ENCODE measurements at places on chromosomes 1 and 21.

GRCh38 chr1:31803610-31804009 is 12.2 kb downstream of the SPOCD1 start:
- no peak for DNase-seq

DNA sequence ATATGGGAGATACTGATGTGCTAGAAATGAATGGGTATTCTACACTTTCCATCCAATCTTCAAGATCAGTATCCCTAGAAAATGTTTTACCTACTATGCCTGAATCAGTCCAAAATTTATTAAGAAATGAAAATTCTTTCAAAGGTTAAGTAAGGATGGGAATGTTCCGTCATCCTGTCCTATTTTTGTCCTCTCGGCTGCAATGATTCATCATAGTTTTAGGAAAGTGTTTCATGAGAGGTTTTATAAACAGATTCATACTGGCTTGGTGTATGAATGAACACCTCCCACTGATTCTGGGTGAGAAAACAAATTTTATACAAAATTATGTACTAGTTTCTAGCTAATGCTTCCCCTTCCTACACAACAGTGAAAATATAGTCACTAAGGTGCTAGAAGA is 504.6 kb upstream of the NR5A2 start:
- DNase-seq = no peak

DNA sequence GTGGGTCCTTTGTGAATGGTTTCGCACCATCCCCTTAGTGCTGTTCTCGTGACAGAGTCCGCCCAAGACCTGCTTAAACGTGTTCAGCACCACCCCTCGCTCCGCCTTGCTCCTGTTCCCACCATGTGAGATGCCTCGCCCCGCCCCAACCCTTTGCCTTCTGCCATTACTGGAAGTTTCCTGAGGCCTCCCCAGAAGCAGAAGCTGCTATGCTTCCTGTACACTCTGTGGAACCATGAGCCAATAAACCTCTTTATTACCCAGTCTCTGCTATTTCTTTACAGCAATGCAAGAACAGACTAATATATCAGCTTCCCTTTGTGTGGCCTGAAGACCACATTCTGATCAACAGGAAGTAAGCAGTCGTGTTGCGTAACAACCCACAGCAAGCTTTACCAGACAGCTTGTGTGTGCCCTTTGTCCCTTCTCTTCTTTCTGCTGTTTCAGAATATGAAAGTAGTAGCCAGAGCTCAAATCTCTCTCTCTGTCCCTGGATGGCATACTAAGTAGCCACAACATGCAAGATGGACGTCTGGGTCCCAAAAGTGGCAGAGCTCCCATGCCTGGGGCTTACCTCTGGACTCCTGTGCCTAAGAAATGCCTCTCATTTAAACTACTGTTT is 14.1 kb downstream of the HENMT1 start:
- DNase-seq = no peak

DNA sequence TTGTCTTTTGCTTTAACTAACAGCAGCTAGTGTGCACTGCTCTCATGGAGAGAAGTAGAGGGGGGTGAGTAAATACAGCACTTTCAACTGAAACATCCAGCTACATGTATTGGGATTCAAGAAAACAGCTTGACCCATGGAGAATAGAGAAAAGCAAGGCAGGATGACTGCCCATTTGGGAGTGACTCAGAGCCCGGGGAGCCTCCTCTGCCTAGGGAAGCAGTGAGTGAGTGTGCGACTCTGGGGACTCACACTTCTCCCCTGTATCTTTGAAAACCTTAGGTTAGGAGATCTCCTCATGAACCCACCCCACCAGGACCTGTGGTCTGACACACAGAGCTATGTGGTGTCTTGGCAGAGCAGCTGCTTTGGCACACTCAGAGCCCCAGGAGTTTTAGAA is 82.0 kb upstream of the PTGFR start:
- no peak for DNase-seq

GRCh38 chr1:22626237-22627157 is 9.9 kb upstream of the C1QA start:
- DNase-seq = no peak

GRCh38 chr1:238404481-238404880 is 513.8 kb upstream of the ZP4 start:
- DNase-seq = no peak

DNA sequence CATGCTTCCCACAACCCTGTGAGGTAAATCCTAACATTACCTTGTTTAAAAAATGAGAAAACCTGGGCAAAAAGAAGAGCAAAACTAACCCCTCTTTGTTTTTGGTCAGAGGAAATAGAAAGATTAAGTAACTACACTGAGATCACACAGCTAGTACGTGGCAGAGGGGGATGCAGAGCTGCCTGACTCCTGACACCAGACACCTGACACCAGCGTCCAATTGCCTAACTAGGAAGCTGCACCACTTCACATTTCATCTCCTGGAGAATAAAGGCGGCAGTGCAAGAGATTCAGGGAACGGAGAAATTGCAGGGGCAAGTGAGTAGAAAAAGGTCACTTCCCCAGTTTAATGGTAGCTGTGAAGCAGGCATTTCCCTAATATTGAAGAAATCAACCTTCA is 229.3 kb upstream of the PTBP2 start:
- DNase-seq = no peak

GRCh38 chr1:27300341-27301051 is 21.5 kb upstream of the TMEM222 start:
- peak; percentile 85 for DNase-seq

GRCh38 chr1:221435504-221435904 is 306.4 kb downstream of the DUSP10 start:
- DNase-seq = no peak

- no peak for DNase-seq
Observed at GRCh38 chr1:2024887-2025286, 5.7 kb downstream of the GABRD start.

DNA sequence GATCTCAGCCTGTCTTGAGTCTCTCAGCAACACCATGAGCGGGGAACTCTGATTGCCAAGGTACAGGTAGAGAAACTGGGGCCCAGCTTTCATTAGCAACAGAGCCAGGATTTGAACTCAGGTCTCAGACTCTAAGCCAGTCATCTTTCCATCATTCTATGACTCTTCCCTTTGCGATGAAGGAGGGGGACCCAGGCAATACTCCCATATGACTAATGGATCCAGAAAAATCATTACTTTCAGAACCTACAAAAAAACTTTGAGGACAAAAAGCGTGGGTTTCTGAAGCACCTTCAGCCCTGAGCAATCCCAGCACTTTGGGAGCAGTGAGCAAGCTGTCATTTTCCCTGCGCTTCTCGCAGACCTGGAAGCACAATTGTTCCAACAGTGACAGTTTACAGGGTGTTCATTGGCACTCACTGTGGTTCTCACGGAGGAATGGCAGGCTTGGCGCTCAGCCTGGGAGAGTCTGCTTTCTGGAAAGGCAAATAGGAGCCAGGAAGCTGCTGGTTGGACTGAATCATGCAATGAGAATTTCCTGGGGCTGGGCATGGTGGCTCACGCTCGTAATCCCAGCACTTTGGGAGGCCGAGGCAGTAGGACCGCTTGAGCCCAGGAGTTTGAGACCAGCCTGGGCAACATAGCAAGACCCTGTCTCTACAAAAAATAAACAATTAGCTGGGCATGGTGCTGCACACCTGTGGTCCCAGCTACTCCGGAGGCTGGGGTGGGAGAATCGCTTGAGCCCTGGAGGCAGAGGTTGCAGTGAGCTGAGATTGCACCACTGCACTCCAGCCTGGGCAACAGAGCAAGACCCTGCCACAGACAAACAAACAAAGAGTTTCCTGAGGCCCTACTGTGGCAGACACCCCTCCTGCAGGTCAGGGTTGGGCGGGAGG is 40.1 kb downstream of the SLC2A7 start:
- no peak for DNase-seq

DNA sequence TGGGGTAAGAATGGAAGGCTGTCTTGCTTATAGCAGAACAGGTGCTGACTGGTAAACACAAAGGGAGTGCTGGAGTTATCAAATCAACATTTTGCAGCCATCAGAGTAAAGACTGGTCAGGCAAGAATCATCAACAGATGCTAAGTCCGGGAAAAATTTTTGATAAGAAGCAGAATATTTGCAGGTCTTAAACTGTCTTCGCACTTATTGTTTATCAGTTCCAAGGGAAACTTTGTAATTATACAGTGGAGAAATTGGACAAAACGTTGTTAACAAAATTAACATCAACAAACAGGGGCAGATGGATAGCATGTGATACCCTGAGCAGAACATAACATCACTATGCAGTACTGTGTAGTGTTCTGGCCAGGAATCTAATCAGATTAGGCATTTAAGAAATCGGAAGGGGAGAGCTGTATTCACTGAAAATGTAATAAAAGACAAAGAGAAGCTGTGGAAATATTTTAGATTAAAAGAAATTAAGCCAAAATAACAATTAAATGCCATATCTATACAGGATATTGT is 127.1 kb downstream of the DAB1 start:
- no peak for DNase-seq

DNA sequence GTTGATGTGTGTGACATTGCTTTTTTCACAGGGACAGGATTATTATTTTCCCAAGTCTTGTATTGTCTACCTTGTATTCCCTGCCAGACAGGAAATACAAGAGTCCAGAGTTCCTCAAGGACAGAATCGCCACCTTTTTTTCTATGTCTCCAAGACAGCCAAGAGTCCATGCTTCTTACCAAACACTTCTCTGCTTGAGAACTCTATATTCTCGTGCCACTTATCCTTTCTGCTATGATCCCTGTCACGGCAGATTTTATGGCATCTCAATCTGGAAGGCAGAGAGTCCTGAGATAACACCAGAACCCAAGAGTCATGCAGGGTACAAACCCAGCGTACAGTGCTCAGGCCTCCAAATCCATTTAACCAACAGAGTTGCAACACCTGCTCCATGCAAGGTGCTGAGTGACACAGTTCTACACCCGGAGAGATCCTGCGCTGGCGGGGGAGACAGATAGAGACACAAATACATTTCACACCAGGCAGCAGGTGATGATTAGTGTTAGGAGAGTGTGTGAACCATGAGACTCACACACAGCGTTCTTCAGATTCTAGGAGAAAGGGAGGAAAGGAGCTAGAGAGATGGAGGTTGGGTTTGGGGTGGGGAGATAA is 107.6 kb downstream of the NAV1 start:
- no peak for DNase-seq

DNA sequence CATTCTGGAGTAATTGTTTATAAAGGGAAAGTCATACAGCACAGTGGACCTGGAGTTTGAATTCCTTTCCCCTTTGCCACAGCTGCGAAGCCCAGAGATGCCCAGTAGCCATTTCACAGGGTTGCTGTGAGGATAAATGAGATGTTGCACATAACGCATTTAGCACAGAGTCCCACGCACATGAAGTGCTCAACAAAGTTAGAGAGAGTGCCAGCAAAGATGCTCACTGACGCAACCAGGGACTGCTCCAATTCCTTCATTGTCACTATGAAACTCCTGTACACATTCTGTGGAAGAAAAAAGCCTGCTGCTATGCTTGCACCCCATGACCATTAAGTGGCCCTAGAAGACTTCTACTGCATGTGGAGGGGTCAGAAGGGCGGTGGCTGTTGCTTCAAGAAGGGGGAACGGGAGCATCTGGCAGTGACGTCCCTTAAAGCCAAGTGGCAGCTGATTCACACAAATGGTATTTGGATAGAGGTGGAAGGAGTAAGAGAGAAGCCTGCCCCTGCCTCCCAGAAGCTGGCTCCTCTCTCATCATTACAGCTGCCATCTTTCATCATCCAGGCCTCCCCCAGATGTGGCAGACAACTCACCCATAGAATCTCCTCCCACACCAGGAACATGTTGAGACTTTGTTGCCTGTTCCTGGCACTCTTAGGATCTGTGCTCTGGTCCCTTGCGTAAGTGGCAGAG is 26.5 kb upstream of the VAV3 start:
- DNase-seq = no peak

- no peak for DNase-seq
Observed at GRCh38 chr1:82858031-82858430, 1057.3 kb downstream of the ADGRL2 start.

GRCh38 chr1:229514578-229515275 is 6.6 kb upstream of the NUP133 start:
- peak; percentile 53 for DNase-seq

DNA sequence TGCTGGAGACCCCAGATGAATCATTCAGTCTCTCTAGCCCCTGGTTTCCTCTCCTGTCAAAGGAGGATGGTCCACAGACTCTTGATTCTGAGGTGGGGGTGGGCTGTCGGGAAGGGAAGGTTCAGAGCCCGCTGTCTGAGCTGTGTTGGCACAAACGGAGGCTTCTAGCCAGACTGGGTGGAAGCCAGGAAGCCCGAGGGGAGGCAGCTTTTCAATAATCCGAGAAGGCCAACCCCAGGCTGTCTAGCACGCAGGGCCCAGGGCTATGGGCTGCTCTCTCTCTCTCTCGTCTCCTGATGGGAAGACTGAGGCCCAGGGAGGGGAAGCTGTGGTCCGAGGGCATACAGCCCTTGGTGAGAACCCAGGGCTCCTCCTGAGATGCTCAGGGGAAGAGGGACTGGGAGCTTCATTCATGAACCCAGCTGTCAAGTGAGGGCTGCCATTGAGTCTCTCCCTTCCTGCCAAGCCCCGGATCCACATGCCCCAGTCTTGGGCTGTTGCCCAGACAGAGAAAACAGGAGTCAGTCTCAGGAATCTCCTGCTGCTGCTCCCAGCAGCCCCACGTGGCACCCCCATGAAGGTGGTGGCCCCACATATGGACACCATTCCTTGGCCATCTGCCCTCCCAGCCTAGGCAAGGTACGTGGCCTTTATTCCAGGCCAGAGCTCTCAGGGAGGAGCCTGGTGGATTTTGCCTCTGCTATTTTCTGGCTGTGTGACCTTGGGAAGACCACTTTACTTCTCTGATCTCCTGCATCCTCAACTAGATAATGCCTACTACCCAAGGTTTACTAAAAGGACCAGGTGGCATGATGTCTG is 44.4 kb downstream of the RAP1GAP start:
- no peak for DNase-seq

DNA sequence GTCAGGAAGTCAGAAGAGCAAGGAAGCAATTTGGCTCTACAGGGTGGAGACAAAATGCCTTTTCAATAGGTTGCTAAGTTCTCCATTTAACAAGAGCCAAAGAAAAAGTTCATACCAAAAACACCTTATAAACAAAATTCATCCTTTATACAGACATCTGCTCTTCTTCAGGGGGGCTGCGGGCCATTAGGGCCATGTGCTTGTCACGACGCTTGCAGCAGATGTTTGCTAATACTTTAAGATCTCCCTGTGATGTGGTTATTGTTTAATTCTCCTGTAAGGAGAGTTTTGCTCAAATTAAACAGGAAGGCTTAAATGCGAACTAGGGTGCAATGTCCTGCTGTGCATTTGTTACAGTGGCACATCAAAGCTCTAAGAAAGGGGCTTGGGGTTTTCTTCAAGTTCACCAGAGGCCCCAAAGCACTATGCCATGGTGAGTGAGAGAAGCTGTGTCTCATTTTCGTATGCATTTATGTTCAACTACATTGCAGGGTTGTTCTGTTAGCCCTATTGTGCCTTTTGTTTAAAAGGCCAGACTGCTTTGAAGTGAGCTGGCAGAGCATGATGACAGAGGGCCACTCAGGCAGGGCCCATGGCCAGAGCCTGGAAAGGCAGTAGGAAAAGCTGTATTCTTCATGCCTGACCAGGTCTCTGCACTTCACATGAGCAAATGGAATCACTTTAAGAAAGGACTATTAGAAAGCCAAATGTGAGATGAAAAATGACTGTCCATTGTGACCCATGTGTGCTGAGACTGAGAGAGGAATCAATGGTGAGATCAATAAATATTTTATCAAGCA is 24.8 kb upstream of the NTPCR start:
- DNase-seq = no peak

GRCh38 chr1:28280501-28280900 is 21.2 kb downstream of the SESN2 start:
- DNase-seq = no peak

- DNase-seq = no peak
Observed at GRCh38 chr21:29148530-29148929, 18.1 kb downstream of the MAP3K7CL start.

Measured in ecto neural progenitor cell (in vitro differentiated cells).